ENCODE measurements at places on chromosomes 16 and 17.

DNA sequence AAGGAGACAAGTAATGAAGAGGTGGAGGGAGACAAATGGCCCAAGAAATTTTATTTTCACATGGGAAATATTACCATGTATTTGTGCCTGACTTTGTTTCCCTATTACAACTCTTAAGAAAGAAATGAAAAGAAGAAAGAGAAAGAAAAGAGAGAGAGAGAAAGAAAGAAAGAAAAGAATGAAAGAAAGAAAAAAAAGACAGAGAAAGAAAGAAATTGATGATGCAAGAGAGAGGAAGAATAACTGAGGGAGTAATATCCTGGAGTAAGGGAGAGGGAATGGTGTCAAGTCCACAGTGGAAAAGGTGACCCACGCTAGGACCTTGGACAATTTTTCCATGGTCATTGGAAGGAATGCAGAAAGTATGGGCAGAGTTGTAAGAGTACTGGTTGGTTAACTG, 10.1 kb upstream of the ACSM3 start:
- DNase-seq, result no peak

DNA sequence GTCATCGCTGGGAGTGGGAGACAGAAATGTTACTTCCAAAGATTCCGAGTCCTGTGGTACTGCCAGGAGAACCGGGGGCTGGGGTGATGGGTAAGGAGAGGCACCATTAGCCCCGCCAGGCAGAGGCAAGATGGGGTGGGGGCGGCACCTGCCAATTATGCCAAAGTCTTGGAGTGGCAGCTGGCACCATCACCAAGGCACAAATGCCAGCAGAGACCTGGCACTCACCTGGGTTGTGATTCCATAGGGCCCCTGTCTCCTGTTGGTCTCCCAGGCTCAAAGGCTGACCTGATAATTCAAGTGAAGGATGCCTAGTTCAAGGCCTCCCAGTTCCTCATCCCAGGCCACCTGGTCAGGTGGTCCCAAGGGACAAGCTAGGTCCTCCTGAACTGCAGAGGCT, 7.6 kb downstream of the NXPH3 start:
- DNase-seq, result no peak

GRCh38 chr16:58026139-58026704, 668 bp downstream of the MMP15 start:
- no peak for DNase-seq

GRCh38 chr16:68190736-68191510, 45.0 kb downstream of the ESRP2 start:
- no peak for DNase-seq

DNA sequence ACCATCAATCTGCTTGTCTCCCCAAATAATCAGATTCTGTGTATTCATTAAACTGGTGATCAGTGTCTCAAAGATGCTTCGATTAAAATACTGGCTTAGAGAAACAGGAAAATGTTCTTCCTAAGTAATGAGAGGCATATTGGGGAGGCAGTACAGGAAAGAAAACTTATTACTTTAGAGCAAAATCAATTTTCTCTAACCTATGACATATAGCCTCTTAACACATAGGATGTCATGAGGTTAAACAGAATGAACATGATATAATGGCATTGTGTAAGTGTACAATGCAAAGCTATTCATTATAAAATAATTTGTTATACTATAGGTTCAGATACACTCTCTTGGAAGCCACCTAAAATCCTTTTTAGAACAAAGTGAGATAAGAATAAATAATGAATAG, 819.3 kb downstream of the KCNJ2 start:
- no peak for DNase-seq

GRCh38 chr16:58000706-58001676, at the start of gene USB1:
USB1 (plus strand) TSS chr16:58001407; CDS start chr16:58001484, 77 bp downstream.
- DNase-seq, result peak; percentile 88

DNA sequence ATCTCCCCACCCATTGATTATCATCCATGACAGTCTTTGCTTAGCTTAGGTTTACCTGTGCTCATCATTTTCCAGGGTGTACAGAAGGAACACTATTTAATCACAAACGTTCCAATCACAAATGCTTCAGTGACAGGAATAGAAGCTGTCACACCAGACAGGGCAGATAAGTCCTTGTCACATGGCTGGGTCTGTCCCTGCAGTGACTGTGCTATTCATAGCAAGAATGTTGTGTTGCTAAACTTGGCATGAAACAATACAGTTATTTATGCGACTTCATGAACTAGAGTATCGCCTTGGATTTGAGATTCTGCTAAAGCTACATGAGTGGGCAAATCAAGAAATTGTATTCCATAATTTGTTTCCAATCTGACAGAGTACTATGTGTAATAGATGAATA, 108.4 kb downstream of the CDH13 start:
- no peak for DNase-seq

DNA sequence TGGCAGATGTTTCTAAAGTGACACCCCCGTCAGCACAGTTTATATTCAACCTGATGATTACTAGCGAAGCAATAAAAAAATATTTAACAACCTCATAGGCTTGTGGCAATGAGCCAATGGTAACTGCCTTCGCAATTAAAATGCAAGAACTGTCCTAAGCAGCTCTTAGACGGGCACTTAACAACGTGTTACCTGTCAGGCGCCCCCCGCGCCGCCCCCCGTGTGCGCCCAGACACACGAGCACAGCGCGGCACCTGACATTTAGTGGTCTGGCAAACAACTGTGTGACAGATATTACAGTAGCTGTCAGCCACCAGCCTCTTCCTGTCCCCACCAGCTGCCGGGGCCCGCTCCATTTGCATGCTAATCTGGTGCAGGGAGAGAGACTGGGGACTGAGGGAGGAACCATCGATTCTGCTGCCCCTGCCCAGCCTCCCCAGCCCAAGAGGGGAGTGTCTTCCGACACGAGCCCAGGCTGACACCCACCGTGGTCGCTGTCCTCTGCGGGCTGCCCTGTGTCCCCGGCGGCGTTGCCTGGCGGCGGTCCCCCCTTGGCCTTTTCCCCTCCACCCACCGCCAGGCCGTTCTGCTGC, 12.7 kb downstream of the NDUFAF8 start:
- peak; percentile 18 for DNase-seq

- no peak for DNase-seq
These were observed 605.5 kb downstream of the RBFOX1 start for GRCh38 chr16:7938175-7938574.

DNA sequence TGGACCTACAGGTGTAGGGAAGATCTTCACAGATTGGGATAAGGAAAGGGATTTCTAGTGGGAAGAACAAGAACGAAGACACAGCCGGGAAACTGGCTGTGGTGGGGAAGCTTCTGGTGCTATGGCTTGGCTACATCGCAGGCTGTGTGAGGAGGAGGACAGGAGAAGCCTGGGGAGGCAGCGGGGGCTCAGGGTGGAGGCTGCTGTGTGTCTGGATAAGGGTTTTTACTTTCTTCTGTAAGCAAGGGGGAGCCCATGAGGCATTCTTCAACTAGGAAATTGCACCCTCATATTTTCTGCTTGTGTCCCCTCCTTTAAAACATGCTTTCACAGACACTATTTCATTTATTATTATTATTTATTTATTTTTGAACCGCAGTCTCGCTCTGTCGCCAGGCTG, 2.9 kb upstream of the RHBDF2 start:
- DNase-seq, result no peak

DNA sequence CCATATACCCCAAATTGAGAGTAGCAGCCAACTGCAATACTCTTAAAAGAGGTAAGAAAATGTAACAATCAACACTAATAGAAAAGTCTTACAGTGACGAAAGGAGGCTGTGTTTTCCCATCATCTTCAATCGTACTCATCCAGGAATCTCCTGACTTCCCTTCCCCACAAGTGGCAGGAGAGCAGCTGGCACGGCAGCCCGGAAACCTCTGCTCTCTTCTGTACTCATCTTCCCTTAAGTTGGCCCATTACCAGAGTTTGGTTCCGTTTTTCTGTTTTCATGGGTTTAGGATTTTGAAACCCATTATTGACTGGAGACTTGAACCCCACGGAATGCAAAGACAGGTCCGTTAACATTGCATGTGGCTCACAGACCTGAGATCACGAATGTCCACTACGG, 11.7 kb upstream of the CD300H start:
- DNase-seq, result no peak

GRCh38 chr17:38579934-38580333, 25.8 kb downstream of the SRCIN1 start:
- no peak for DNase-seq

DNA sequence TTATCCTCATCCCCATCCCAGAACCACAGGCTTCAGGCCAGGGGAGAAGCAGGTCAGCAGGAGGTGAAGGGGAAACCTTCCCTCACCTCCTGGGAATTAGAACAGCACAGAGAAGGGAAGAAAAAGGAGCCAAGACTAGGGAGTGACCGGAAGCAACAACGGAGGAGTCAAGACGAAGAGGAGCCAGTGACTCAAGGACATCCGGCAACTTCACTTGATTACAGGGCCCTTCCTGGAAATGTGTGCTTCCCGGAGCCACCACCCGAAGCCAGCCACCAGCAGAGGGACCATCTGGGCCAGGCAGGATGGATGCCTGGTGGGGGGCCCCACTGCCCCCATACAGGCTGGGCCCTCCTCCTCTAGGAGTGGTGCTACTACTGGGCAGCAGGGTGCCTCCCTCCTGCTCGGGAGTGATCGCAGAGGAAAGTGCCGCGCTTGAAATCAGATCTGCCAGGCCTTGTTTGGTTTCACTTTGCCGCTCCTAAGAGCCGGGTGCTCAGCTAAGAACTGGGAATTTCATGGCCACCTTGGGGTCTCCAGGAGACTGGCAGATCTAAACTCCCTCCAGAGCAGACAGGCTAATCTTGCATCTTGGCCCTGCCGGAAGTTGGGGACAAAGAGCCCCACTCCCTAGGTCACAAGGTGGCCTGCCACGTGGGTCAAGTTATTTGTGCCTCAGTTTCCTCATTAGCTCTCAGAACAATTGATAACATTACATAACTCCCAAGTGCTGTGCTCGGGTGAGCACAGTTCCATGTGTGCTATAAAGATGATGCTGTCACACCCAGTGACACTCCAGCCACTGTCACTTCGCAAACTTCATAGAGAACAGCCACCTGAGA, 6.6 kb downstream of the CDC42EP4 start:
- no peak for DNase-seq

DNA sequence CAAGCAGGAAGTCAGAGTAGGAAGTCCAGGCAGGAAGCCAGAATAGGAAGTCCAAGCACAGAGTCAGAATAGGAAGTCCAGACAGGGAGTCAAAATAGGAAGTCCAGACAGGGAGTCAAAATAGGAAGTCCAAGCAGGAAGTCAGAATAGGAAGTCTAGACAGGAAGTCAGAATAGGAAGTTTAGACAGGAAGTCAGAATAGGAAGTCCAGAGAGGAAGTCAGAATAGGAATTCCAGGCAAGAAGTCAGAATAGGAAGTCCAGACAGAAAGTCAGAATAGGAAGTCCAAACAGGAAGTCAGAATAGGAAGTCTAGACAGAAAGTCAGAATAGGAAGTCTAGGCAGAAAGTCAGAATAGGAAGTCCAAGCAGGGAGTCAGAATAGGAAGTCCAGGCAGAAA, 105.3 kb upstream of the C16orf82 start:
- DNase-seq, result no peak

DNA sequence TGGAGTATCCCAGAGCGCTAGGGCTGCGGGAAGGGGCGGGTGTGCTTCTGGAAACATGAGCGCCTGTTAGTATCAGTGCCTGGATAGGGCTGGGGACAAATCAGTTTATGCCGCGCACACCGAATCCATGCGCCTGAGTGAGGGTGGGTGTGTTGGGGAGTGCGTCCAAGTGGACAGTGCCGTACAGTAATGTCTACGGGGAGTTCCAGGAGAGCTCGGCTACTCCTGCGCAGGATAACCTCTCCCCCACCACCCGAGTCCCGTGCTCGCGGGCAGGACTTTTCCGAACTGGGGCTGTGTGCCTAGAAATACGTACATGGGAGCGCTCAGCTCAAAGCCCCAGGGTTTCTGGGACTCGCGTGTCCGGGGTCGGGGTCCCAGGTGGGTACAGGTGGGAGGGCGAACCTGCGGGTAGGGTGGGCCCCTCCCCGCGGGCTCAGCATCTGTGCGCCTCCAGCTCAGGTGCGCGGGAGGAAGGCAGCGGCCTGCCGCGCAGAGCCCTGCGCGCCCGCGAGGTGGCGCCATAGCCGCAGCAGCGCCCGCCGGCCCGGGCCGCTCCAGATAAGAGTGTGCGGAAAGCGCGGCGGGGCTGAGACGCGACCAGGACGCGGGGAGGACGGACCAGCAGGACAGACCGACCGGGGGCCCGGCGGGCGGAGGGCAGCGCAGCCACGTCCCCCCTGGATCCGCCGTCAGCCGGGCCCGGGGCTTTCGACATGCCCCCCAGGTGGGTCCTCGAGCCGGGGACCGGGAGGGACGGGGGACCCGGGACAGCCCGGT, at the start of gene HIC1:
Gene HIC1 (plus strand): TSS at position 592 of the 780 bp plus-strand sequence. CDS start 1,588 bp downstream, outside the sequence.
- DNase-seq, result peak; percentile 83

- peak; percentile 93 for DNase-seq
These were observed at the start of gene PLD6 for GRCh38 chr17:17206124-17206912. PLD6 (minus strand) TSS chr17:17206333; CDS start chr17:17206286, 47 bp downstream.

- no peak for DNase-seq
These were observed 8.1 kb downstream of the LDAF1 start for GRCh38 chr16:21166561-21166961.

- DNase-seq, result no peak
These were observed 3.3 kb upstream of the FBXL20 start for GRCh38 chr17:39404542-39405378.

DNA sequence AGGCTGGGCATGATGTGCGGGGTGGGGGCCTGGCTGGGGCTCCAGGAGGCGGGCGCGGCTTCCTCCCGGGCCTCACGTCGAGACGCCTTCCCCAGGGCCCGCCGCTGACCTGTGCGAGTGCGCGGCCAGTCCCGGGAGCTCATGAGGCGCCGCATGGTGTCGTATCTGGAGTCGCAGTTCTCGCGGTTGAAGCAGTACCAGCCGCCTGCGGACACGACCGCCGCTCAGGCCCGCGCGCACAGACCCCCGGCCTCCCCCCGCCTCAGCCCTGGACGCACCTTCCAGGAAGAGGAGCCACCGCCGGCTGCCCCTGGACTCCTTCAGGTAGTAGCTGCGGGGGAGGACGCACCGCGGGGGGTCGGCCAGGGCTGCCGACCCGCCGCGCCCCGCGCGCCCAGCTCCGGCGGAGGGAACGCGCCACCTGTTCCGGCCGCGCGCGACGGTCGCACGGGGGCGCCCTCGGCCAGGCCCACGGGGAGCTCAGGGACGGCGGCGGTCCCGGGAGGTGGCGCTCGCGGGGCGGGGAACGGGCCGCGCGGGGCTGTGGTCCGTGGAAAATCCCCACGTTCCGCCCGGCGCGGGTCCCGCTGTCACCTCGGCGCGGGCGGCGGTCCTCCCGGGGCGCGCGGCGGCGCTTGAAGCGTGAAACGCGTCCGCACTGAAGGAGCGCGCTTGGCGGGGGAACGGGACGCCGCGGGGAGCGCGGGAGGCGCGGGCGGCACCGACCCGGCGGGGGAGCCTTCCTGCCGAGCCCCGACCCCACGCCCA, 1.4 kb downstream of the NOTUM start:
- DNase-seq, result peak; percentile 89

DNA sequence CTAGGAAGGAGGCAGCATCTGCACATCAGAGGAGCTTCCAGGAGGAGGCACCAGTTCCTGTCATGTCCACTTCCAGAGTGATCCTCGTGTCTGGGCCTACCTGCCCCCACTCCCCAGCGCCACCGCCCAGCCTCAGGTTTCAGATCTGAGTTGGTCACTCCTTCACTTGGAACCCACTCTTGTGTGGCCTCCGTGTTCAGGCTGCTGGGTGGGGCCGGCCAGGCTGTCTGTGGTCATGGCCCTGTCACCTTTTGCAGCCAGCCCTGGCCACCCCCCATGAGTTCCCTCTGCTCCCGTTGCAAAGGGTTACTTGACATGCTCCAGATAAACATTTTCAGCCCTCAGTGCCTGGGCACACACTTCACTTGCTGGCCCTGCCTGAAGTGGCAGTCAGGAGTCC, 26.6 kb upstream of the SPPL2C start:
- no peak for DNase-seq

GRCh38 chr17:79892457-79893241, 53.4 kb upstream of the CBX4 start:
- DNase-seq, result no peak

Measured in CD4-positive, alpha-beta T cell treated with Interleukin-12 subunit alpha and Interleukin-12 subunit beta, for 1 hour (primary cell).